ENCODE measurements at places on chromosomes 6 and 20. TPM values are rescaled to one million over a fixed set of nuclear protein-coding genes. Genes with fewer than 3 reads are reported as not detected.
A peak's percentile ranks its signal among the peaks of the same experiment; 100 is the strongest.

DNA sequence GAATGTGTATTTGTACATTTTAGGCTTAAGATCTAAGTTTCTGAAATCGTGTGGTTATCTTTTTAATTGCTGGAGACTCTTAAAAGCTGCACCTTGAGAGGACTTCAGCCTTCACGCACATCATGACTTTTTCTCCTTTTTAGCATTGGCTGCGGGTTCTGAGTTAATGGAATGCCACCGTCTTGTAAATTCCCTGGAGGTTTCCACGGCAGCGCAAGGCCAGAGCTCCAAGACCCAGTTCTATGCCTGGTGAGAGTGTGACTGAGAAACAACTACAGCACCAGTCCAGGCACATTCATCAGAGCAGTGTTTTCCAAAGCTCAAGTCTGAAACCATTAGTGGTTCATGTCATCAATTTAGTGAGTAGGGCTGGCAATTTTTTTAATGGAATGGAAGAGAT lies 23.0 kb downstream of the PRR18 start:
- no peak for DNase-seq

GNAS-AS1 gene
- total RNA-seq: 1.0 TPM

DNA sequence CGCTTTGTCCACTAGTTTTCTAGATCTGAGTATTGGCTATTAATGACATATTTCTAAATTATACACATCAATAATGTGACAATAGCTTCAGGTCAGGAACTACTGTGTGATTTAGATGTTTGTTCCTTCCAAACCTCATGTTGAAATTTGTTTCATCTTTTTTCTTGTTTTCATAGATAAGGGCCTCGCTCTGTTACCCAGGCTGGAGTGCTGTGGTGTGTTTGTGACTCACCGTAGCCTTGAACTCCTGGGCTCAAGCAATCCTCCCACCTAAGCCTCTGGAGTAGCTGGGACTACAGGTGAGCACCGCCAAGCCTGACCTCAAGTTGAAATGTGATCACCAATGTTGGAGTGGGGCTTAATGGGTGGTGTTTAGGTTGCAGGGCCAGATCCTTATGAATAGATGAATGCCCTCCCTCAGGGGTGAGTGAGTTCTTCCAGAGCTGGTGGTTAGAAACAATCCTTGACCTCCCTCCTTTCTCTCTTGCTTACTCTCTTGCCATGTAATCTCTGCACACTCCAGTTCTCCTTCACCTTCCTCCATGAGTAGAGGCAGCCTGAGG lies 5.9 kb upstream of the NQO2 start:
- DNase-seq: no peak

BTN1A1 gene
- total RNA-seq: not detected

DNA sequence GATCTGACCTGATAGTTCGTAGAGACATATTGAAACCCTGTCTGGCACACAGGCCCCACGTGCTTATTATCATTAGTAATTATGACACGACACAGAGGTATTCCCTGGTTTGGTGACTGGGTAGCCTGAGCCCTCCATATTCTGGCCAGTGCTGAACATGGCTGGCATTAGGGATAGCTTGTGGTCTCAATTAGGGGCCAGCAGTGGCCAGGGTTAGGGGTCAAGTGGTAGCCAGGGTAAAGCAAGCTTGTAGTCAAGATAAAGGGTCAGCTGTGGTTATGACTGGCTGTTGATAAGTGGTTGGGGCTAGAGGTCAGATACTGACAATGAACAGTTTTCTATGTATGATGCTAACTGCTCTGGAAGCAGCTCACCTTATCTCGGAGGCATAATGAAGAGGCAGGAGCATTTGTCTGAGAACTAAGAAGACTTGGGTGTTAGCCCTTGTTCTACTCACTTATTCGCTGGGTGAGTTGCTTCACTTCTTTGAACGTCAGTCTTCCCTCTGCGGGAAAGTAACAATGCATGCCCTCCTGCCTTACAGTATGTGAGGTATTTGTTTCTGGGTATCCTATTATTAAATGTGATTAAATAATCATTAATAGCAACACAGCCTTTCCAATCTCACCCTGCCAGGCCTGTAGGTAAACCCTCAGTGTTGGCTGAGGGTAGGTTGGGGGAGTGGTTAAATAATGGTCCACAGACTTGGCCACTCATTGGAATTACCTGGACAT lies 66.7 kb downstream of the VEGFA start:
- DNase-seq: peak; percentile 49

- no peak for DNase-seq
These were observed 546.9 kb downstream of the TFAP2B start for GRCh38 chr6:51365566-51365965.

- no peak for DNase-seq
These were observed 6.4 kb downstream of the PREX1 start for GRCh38 chr20:48821261-48821920.

TAB2 gene
- 50.3 TPM for total RNA-seq

GRCh38 chr6:19925533-19925932 lies 88.4 kb downstream of the ID4 start:
- no peak for DNase-seq

DNA sequence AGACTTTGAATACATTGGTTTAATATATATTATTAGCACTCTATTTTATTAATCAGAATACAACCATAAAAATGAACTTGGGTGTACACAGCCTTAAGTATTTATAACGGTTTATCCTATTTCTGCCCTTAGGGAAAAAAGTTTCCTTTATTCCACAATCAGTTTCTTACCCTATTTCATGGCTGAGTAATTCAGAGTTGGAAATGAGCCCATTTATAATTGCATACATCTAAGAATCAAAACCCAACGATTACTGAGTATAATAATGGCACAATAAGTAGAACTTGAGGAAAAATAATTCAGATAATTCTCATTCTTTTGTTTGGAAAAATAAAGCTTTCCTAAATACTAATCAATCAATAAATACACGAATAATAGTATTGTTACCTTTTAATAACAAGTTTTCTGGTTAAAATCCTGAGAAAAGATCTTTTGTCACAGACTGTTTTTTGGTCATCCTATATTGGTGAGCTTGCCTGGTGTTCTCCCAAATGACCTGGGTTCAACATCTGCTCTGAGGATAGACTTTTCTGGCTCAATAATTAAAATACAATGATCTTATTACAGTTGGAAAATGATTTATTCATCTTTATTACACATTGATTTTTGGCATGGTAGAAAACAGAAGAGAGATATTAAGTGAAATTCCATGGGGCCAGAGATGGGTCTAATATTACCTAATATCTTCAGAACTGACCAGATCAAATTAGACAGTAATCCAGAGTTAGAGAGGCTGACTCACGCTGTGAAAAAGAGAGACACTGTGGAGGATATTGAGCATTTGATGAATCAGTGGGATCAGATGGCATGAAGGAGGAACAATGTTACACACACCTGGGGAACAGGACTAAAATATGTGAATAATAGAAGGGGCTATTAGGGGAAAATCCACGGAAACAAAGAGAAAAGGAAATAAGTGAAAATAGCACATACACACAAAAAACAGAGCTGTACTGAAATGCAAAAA lies 162.1 kb upstream of the TBX18 start:
- DNase-seq: no peak
